Stimulated activated CD4-positive, alpha-beta T cell treated with anti-CD3 and anti-CD28 coated beads, Interleukin-12 subunit alpha, Interleukin-12 subunit beta, amount 100 ng/mL, for 48 hours (primary cell): ENCODE measurements at places on chromosomes 4 and X.
A peak's percentile ranks its signal among the peaks of the same experiment; 100 is the strongest.

DNA sequence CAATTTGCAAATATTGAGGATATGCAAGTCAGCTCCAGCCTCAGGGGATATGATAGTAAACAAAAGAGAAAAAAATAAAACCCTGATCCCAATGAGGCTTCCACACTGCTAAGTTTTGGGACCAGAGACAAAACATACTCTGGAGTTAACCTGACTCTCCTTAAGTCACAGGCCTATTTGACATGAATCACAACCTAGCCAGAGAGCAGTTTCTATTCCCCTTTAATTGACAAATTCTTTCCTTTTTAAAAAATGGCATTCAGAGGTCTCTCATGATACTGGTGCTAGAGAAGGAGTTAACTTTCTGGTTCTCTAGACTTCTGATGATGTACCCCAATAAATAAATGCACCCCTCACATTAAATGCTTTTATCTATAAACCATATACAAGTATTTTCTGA is 8.8 kb downstream of the ACSL1 start:
- DNase-seq: no peak

DNA sequence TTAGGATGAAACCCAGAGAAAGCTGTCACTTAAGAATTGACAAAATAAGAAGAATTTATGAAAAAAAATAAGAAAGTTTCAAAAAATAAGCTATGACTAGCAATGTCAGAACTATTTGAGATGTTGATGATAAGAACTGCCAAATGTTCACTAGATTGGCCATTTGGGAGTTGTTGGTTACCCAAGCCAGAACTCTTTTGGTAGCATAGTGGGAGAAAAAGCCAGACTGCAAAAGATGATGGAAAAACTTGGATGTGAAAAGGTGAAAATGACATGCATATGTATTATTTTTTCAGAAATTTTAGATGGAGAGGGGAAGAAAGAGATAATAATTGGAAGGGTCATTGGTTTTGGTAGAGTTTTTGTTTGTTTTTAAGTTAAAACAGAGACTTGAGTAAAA is 397.2 kb upstream of the ATOH1 start:
- DNase-seq: no peak

DNA sequence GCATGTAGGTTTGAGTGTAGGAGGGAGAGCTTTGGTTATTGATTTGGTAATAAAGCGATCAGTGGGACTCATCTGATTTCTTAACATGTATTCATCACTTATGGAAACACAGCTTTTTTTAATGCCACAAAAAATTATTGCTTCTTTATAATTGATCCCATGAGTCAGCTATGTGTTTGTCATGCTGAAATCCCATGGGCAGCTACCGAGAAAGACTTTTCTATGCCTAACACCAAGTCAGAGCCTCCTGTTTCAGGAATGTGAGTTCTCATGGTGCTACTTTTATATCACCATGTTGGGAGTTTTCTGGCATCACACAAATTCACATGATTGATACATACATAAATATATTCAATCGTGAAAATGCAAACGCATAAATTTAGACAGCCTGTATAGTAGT is 165.7 kb downstream of the RAPGEF2 start:
- DNase-seq: no peak

DNA sequence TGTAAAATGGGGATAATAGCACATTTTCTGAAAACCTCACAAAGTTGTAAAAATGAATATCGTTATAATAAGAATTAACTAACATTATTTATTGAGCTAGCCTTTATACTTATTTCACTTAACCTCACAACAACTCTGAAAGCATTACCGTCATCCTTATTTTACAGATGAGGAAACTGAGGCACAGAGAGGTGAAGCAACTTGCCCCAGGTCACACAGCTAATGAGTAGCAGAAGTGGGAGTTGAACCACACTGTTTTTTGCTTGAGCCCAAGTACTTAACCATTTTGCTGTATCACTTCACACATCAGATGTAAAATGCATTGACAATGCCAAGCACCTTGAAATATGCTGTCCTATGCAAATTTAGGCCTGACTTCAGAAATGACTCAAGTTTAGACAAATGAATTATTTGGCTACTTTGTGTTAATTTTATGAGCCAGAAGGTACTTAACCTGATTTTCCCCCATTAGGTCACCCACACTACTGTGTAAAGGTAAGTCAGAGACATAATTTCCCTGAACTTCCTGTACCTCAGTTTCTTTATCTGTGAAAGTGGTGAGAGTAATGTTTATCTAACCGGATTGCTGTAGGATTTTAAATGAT is 23.1 kb downstream of the CD40LG start:
- no peak for DNase-seq

DNA sequence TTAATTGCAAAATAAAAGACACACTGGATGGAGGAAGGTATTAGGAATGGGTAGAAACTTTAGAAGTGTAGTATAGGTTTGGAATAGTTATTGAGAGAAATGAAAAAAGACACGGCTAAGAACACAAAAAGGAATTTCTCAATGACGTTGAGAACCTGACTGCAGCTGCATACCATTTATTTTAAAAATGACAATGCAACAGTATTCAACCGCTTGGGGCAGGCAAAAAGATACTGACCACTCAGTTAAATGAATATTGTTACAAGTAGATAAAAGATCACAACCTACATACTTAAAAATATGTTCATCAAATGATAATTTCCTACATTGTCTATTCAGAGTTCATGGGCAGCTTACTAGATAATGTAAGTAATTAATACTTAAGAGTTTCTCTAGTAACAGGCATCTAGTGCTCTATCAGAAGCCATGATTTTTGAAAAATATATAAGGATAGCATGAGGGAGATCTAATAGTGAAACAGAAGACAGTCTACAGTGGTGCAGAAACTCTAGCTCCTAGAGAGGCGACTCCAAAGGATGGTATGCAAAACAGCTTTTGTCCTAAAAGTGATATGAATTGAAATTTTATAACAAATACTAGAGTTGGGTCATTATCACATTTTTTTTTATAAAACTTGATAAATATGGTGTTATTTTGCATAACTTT is 216.2 kb upstream of the VEGFC start:
- DNase-seq: no peak

GRCh38 chrX:11064851-11065600 is 46.1 kb upstream of the HCCS start:
- no peak for DNase-seq

GRCh38 chr4:80069108-80069836 is 3.8 kb downstream of the ANTXR2 start:
- DNase-seq: no peak

GRCh38 chr4:123580981-123581664 is 184.5 kb downstream of the SPRY1 start:
- DNase-seq: no peak

GRCh38 chr4:41146716-41147506 is 67.4 kb downstream of the APBB2 start:
- no peak for DNase-seq

GRCh38 chr4:163164591-163164990 is 2.1 kb downstream of the NAF1 start:
- DNase-seq: no peak

GRCh38 chr4:48167538-48168263 is 33.7 kb upstream of the TXK start:
- no peak for DNase-seq

DNA sequence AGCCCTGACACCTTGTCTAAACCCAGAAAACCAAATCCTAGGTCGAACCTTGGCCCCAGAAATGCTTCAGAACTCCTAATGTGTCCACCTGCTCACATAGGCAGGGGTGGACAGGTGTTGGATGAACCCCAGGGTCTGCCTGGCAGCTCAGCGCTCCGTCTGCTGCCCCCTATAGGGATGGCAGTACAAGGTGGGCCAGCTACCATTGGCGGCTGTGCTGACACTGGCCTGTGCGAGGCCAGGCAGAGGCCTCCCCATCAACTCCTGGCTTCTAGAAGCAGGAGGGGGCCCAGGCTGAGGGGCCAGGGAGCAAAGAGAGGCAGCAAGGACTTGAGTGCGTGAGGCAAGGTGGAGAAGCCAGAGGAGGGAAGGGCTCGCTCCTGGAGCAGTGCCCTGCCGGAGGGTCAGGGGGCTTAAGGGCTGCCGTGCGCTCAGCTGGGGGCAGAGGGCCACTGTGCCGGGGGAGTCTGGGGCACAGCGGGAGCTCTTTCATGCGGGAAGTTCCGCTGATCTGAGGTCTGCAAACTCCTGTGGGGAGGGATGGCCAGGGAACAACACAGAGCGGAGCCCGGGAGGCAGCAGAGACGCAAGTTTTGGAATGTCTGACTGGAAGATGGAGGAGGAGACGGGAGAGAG is 20.6 kb downstream of the CCNQ start:
- no peak for DNase-seq

DNA sequence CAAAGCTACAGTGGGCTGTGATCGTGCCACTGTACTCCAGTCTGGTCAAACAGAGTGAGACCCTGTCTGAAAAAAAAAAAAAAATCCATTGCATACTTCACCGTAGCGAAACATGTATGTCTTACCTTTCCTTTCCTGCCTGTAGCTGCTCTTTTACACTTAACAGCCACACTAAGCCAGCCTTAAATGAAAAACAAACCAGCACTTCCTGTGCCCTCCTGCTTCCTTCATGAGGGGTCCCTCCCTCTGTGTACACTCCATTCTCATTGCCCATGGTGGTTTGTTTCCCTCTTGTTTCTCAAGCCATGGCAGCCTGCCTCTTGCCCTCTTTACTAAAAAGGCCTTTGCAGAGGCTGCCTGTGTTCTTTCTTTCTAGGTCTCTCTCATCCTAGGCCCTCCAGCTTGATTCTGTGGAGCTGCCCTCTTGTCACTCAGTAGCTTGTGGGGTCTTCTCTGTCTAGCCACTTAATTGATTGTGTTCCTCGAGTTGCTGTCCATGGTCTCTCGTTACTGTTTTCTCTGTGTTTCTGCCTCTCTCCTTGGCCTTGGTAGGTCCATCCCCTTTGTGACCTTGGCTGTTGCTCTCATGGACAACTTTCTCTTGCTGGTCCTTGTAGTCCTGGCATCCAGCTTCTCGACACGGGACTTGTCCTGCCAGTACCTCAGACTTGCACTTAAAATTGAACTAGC is 52.1 kb upstream of the MSANTD1 start:
- DNase-seq: no peak

- no peak for DNase-seq
Measured at GRCh38 chrX:38754818-38755718, 46.2 kb upstream of the MID1IP1 start.

GRCh38 chr4:137626942-137627738 is 94.8 kb upstream of the PCDH18 start:
- DNase-seq: no peak

DNA sequence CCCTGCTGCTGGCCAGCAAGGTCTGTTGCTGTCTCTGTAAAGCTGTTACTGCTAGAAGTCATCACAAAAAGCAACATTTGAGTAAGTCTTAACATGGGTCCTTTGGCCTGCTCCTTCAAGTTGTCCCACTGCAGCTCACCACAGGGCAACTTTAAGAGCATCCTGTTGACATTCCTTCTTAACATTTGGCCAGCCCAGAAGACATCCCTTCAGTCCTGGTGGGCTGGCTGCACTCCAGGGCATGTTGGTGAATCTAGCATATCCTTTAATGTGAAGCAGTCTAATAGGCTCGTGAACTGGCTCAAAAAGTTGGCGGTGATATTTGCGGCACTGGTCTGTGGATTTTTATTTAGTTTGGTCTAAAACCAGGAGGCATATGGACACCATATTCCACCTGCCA is 92.2 kb upstream of the MAML3 start:
- no peak for DNase-seq

GRCh38 chr4:145954924-145955339 is 16.3 kb upstream of the ZNF827 start:
- no peak for DNase-seq

DNA sequence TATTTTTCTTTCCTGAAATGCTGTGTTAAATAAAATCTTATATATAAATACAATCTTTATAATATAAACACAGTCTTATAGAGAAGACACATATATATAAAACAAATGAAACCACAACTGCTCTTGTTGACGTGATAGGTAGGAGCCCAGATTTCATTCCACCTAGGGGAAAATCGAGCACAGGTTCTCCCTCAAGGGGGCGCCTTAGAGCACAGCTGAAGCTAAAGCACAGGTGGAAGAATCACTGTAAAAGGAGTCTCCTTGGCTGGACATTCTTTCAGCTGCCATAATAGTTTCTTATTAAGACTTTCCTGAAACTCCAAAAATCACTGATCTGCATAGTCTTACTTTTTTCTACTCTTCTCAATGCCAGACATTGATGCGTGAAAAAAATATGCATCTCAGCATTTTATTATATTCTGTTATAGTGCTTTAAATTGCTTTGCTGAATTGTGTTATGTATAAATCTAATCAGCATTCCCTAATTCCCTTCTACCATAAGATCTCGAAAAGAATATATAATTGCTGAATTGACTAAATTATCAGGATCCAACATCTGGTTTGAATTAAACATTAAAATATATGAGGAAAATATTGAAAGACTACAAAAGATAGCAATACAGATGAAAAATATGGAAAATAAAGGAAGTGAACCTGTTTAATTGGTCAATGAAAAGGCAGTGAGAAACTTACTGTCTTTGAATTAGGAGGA is 25.5 kb upstream of the RXFP1 start:
- peak; percentile 8 for DNase-seq
